ENCODE measurements at places on chromosomes 11 and 22.
A peak's percentile ranks its signal among the peaks of the same experiment; 100 is the strongest.

- peak; percentile 9 for DNase-seq
Measured at GRCh38 chr11:45250035-45250718, 36.0 kb downstream of the SYT13 start.

- no peak for DNase-seq
Measured at GRCh38 chr22:24564376-24565058, 8.7 kb downstream of the SNRPD3 start.

DNA sequence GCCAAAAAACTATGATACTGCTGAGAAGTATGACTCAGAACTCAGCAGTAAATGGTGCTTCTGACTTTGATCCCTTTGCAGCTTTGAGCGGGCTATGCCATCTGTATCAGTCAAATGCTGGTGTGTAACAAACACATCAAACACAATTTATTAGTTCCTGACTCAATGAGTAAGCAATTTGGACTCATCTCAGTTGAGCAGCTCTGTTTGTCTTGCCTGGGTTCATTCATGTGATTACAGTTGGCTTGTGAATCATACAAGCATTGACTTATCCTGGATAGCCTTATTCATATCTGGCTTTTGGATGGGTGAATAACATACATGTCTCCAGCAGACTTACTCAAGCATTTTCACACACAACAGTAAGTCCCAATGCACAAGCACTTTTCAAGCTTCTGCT lies 858.8 kb downstream of the METTL15 start:
- no peak for DNase-seq

- no peak for DNase-seq
Measured at GRCh38 chr22:41380993-41381328, 781 bp upstream of the TEF start.

DNA sequence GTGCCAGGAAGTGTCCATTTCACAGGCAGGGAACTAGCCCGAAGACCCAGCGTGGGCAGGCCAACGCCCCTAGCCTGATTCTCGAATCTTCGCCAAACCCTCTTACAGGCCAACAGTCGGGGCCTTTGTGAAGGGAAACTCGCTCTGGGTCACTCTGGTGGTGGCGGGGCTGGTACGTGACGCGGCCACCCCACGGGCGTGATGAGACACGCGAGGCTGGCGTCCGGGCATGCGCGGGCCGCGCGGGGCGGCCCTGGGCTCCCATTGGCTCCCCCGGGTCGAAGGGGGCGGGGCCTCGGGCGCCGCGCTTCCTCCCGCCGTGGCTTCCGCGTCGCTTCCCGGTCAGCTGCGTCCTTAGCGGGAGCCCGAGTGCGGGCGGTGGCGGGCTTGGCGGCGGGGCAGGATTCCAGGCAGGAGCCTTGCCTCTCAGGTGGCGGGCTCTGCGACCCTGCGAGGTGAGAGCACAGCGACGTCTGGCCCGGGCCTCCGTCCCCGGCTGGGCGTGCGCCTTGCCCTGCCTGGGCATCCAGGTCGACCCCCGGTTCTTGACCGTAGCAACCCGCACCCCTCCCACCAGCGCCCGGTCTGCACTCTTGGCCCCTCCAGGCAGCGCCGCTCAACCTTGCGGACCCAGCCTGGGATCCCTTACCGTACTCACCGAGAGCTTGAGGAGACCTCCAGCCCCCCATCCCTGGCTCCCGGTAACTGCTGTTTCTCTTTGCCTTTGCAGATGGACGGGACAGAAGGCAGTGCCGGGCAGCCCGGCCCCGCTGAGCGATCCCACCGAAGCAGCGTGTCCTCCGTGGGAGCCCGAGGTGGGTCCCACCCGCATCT lies at the start of gene FRMD8:
FRMD8 (plus strand) TSS at position 331 of the 834 bp plus-strand sequence; CDS start at position 731, 400 bp downstream.
- DNase-seq: peak; percentile 91

- DNase-seq: no peak
Measured at GRCh38 chr22:25197340-25197739, 2.3 kb upstream of the CRYBB3 start.

- DNase-seq: no peak
Measured at GRCh38 chr11:67641338-67642172, 2.0 kb upstream of the TBX10 start.

DNA sequence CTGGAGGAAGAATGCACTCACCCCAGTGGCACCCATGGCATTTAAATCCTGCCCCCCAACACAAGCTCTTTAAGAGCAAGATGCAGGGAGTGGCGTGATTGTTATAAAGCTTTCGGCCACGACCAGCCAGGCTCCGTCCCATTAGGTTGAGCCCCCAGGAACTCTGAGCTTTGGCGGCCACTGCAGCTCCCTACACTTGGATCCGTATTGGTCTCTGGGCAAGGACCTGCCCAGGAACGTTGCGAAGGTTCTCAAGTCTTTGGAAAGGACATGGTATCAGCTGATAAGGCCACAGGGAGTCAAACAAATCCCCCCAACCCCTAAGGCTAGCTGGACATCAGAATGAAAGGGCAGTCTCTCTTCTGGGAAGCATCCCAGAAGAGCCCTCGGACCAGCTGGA lies 9.3 kb upstream of the VPS37C start:
- no peak for DNase-seq

GRCh38 chr11:45538939-45539338 lies 126.5 kb downstream of the CHST1 start:
- DNase-seq: no peak

GRCh38 chr11:75132080-75132479 lies 18.8 kb upstream of the SLCO2B1 start:
- DNase-seq: no peak

- no peak for DNase-seq
Measured at GRCh38 chr11:125253795-125254525, 89.4 kb downstream of the PKNOX2 start.
